ENCODE measurements at places on chromosomes 1 and 21. TPM values are rescaled to one million over a fixed set of nuclear protein-coding genes. Genes with fewer than 3 reads are reported as not detected.

Gene COL8A2
- polyA plus RNA-seq: 4.6 TPM

Gene GBP5
- polyA plus RNA-seq: 0.77 TPM

Gene RAD54L
- polyA plus RNA-seq: 0.63 TPM

Gene TSPEAR
- polyA plus RNA-seq: 0.13 TPM

Gene WARS2
- 12.3 TPM for polyA plus RNA-seq

Gene RIMKLA
- 0.27 TPM for polyA plus RNA-seq

Gene TRIM46
- 0.12 TPM for polyA plus RNA-seq

Gene NPPB
- polyA plus RNA-seq: not detected

Gene RNU1-1
- polyA plus RNA-seq: not detected

Gene CACNA1S
- polyA plus RNA-seq: 0.01 TPM

Gene GBP3
- 5.0 TPM for polyA plus RNA-seq

Gene CFHR2
- polyA plus RNA-seq: not detected

Gene NR0B2
- 0.18 TPM for polyA plus RNA-seq

Gene MYCL
- 0.13 TPM for polyA plus RNA-seq

Gene SPRR2E
- 1.5 TPM for polyA plus RNA-seq

Gene CATSPERE
- 0.70 TPM for polyA plus RNA-seq

Gene KLF17
- 0.10 TPM for polyA plus RNA-seq

Gene LHX8
- 0.67 TPM for polyA plus RNA-seq

Gene HSD3B2
- polyA plus RNA-seq: 1,514 TPM

Gene DLGAP3
- polyA plus RNA-seq: 0.10 TPM

Gene SYTL1
- 1.4 TPM for polyA plus RNA-seq

Gene LPAR3
- polyA plus RNA-seq: 4.0 TPM

Gene PDZK1
- polyA plus RNA-seq: 0.21 TPM

Gene PLEKHO1
- 58.3 TPM for polyA plus RNA-seq

Gene SPRR4
- not detected for polyA plus RNA-seq

Gene FMO2
- polyA plus RNA-seq: 12.8 TPM

All from ovary (tissue), 10 donors.